ENCODE measurements at places on chromosomes 12 and 14. TPM values are rescaled to one million over a fixed set of nuclear protein-coding genes. Genes with fewer than 3 reads are reported as not detected.

GRCh38 chr12:8958066-8958465 lies 8.6 kb upstream of the M6PR start:
- DNase-seq, result no peak

GRCh38 chr12:105855361-105856047 lies 283.2 kb downstream of the NUAK1 start:
- peak; percentile 29 for DNase-seq

- no peak for DNase-seq
These were observed 33.4 kb downstream of the ANO4 start for GRCh38 chr12:100827901-100828520.

- no peak for DNase-seq
These were observed 14.2 kb downstream of the FAIM2 start for GRCh38 chr12:49889361-49890095.

DNA sequence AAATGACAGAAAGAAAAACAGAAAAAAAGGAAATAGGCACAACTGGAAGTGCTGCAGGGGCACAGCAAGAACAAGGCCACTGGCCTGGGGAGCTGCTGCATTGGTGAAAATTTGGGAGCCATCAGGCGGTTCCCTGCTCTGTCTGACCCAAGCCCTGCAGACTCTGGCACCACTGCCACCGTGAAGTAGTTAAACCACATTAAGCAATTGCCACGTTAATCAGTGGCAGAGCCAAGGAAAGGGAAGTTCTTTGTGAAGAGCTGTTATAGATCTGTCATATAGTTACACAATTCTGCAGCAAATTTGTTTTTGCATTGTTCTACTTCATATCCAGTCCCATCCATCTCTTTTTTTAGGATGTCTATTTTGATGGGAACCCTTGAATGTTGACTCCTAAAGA lies 915.3 kb downstream of the FSCB start:
- no peak for DNase-seq

DNA sequence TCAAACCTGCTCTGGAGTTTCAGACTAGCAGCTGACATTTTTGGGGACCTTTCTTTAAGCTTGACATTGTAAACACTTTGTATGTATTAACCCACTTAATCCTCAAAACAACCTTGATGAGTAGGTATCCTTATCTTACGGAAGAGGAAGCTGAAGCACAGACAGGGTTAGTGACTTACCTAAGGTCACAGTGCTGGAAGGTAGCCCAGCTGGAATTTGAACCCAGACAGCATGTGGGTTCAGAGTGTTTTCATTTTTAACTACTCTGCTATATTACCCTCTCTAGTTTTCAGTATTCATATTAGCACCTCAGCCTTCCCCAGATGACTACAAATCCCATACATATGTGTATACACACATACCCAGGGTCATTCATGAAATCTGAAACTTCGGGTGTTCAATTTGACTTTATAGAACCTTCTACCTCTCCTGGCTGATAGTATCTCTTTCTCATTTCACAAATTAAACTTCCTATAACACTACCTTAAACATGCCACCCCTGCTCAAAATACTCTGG lies 13.9 kb downstream of the LPCAT3 start:
- no peak for DNase-seq

- DNase-seq, result peak; percentile 92
These were observed 141.4 kb downstream of the PPM1H start for GRCh38 chr12:62793256-62794217.

- DNase-seq, result peak; percentile 62
These were observed 37.8 kb downstream of the PHETA1 start for GRCh38 chr12:111330800-111331752.

DNA sequence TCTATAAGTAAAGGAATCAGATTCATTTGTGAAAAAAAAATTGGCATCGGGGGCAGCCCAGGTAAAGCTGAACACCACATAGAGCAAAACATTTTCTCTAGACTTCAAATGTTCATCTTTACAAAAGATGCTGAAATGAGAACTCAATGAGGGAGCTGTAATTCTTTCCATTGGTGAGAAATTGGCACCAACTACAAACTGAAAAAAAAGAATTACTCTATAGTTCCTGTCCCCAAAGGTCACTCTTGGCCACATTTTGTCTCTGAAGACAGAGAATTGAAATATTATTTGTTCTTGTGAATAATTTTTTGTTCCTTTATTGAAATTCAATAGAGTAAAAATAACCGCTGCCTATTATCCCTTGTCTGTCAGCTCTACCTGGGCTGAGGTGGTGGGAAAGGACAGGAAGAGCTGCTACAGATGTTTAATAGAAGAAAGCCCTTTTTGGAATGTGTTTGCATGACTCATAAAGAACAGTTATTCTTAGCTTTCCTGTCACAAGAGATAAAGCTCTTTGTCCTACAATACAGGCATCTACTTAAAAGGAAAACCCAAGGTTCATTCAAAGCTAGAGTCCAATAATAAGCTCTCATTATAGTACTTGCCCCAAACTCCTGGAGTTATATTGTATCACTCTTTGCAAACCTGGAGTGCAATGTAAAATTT lies 380.1 kb upstream of the KITLG start:
- peak; percentile 22 for DNase-seq

- DNase-seq, result no peak
These were observed 80.2 kb upstream of the CDKN3 start for GRCh38 chr14:54316652-54317051.

DNA sequence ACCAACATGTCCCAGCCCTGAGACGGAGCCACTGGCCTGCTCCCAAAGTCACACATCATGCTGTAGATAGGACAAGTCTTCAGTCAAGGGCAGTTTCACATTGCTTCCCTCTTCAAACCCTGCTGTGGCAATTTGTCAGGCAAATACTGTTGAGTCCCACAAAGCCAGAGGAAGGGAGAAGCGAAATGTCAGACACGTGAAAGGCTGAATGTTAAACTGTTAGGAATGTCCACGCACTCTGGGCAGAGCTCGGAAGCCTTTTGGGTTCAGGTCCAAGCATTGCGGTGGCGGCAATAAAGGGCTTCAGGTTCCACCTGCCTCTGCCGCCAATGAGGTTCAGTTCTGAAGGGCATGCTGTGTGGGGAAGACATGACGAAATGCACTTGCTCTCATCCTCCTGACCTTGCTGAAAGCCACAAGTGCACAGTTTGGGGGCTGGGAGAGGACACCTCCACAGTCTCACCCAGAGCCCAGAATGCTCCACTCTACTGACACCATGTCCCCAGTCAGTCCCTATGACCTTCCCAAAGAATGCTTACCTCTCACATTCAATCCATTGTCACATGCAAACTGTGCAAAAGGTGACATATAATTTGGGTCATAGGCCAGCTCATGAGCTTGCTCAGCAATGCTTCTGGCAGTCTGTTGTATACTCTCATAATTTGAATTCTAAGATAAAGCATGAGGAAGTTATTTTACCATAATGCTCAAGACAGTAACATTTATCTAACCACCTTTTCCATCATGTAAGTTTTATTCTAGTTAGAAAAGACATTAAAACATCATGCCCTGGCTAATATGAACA lies 35.7 kb downstream of the RAD9B start:
- DNase-seq, result peak; percentile 58

- DNase-seq, result peak; percentile 78
These were observed 24.0 kb upstream of the LGR5 start for GRCh38 chr12:71415336-71416231.

- no peak for DNase-seq
These were observed 68.3 kb upstream of the AMN start for GRCh38 chr14:102854091-102854703.

DNA sequence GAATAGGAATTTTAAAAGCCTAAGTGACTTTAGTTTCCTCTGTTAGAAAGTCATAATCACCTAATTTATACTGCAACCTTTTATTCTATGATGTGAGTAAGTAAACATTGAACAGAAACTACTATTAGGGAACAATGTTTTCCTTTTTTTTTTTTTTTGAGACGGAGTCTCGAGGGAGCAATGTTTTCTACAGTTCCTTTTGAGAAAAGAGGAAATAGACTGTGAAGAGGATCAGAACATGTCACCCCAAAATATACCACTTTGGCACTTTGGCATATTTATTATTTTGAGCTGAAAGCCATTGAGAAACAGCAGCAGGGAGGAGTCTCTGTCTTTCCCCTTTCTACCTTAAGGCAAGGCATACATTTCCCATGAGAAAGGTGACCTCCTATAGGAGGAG lies 162.7 kb upstream of the CNOT2 start:
- no peak for DNase-seq

DNA sequence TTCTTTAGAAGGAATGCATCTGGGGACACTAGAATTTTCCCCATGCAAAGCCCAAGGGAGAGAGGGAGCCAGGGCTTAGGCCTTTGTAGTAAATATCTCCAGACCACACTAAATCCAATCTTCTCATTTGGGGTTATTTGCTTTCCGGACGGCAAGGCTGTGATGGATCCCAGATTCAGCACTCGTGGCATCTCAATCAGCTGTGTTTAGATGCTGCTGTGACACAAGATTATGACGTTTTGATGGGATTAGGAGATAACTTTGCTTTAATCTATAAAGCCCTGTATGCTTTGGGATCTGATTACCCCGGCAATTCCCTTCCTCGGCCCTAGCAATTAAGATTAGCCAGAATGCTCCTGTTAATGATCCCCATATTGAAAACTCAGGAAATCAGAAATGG lies 686.7 kb upstream of the TBX3 start:
- DNase-seq, result no peak

DNA sequence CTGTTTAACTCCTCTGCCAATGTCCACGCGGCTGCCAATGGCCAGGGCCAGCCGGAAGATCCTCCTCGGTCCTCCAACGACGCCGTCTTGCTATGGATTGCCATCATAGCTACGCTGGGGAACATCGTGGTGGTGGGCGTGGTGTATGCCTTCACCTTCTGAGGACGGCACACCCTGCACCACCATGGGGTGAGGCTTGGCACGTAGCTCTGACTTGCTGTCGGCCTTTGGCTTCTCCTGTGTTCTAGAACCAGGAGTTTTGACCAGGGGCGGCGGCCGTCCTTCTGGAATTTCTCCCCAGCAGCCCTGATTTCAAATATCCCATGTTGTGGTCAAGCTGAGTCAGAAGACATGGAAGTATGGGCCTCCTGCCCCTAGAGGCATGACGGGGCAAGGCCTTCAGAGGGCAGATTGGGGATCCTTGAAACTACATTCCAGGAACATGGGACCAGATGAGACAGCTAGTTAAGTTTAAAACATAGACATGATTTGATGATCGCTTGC lies 47.5 kb downstream of the C14orf132 start:
- no peak for DNase-seq

- DNase-seq, result no peak
These were observed 98.1 kb downstream of the GAS2L3 start for GRCh38 chr12:100671396-100672074.

- peak; percentile 75 for DNase-seq
These were observed 22.7 kb downstream of the CLIP1 start for GRCh38 chr12:122399592-122400373.

DNA sequence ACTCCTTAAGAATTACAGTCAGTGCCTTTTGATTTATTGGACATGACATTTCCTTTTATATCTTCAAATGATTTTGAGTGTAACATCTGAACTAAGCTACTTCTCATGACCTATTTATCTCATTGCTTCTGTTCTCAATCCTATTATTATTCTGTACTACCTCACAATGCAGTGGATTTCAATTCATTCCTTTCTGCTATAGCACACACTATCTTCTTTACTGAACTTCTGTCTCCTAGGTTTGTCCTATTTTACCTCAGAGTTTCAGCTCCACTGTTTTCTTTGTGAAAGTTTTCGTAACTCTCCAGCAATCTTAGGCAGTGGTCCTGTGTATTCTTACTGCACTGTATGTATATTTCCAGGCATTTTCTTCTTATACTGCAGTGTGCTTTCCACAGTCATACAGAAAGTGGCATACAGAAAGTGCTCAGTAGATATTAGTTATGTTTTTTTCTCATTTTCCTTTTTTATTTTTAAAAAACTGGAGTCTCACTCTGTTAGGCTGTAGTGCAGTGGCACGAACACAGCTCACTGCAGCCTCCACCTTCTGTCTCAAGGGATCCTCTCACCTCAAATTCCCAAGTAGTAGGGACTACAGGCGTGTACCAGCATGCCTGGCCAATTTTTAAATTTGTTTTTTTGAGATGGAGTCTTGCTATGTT lies 368.6 kb upstream of the RGS6 start:
- no peak for DNase-seq

GRCh38 chr14:91417120-91417982 lies at the start of gene CCDC88C:
TSS of gene CCDC88C (minus strand) at chr14:91417820. CDS start at chr14:91417690, 130 bp downstream.
- DNase-seq, result peak; percentile 90

- no peak for DNase-seq
These were observed 10.9 kb upstream of the HVCN1 start for GRCh38 chr12:110699591-110700445.

Gene NANOG
- total RNA-seq, result not detected

Gene PTPN21
- total RNA-seq, result 63.0 TPM

Gene HAL
- total RNA-seq, result 85.8 TPM

Gene FSCB
- 0.18 TPM for total RNA-seq

Gene MDM1
- total RNA-seq, result 5.8 TPM

Gene COX8C
- total RNA-seq, result not detected

Gene EPYC
- total RNA-seq, result not detected

Gene PLEK2
- total RNA-seq, result 203 TPM

Gene KIF5A
- not detected for total RNA-seq

All from stomach (tissue), 19 donors.